ENCODE measurements at places on chromosomes 4 and X.

- no peak for DNase-seq
Measured at GRCh38 chr4:78667764-78668163, 108.4 kb upstream of the BMP2K start.

- DNase-seq = no peak
Measured at GRCh38 chrX:27995611-27996010, 14.4 kb upstream of the DCAF8L1 start.

DNA sequence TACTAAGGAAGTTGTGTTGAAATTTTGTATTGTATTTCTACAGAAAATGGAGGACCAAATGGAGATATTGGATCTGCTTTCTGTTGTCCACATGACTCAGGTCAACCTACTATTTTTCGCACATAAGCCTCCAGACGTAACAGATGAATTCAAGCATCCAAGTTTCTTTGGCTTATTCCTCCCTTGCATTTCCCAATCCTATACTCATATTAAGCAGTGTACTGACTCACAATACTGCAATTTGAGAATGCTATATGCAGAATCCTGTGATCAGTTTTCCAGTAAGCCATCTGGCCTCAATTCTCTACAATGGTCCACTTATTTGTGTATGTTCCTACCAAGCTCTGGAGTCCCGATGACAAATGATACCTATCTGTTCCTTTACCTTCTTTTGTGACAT, 75.7 kb downstream of the ASB9 start:
- no peak for DNase-seq

DNA sequence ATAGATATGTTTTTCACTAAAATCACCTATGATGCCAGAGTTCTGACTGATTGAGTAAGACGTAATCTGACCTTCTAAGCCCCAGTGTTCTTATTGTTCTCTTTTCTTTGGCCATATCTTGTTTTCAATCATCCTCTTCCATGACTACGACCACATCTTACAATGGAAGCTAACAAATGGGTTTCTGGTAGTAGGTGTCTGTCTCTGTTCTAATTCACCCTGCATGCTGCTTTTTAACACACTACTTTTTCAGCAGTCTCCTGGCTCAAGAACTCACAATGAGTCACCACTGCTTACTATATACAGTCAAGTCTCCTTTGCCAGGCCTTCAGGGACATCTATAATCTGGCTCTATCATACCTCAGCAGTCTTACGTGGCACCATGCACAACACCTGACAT, 146.1 kb downstream of the NEXMIF start:
- DNase-seq = no peak

DNA sequence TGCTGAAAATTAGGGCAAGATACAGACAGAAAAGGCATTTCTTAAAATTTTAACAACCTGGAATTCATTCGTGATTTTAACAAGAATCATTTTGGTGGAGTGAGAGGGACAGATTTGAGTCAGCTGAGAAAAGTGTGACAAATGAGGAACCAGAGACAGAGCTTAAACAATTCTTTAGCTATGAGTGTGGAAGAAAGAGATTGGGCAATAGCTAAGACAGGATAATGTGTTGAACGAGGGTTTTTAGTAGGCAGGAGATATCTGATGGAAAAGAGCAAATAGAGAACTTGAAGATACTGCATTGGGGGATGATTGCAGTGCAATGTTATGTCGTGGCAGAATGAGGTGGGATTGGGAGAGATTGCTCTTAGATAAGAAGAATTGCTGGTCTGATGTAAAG, 164.2 kb upstream of the SPRY1 start:
- no peak for DNase-seq

DNA sequence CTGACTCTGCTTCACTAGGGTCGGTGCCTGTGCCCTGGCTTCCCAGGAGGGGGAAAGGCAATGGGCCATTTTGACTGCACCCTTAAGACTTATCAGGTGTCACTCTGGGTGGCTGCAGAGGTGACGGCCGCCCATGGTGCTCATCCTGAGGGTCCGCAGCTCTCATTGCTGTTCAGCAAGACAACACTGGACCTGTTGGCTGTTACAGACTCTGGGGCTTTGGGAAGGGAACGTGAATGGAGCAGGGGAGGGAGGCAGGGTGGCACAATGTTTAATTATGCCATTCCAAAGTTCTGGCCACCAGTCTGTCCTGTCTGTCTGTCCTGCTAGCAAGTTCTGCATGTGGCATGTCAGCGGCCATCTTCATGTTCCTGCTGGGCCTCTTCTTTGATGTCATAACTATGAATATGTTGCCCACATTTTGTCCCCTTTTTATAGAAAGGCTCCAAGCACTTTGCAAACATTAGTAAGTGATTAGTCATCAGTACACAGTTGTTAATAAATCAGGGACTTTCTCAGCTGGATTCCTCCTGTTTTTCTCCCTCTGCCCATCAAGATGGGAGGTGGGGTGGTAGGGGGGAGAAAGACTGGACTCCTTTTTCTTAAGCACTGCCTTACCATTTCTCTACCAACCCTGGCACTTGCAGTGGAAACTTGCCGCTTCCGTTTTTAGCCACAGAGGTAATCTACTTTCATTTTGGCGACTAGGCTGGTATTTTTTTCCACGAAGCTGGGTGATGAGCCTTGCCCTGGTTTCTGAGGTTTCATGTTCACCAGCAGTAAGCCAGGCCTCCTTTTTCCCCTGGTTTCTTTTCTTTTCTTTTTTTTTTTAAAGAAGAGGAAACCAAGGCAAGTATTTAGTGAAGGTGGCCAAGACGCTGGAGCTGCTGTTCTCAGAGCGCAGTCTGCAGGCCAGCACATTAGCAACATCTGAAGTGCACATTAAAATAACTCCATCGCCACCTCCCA, 88.6 kb upstream of the TRIM2 start:
- DNase-seq = no peak

GRCh38 chr4:122827258-122827878, 737 bp downstream of the FGF2 start:
- peak; percentile 10 for DNase-seq

DNA sequence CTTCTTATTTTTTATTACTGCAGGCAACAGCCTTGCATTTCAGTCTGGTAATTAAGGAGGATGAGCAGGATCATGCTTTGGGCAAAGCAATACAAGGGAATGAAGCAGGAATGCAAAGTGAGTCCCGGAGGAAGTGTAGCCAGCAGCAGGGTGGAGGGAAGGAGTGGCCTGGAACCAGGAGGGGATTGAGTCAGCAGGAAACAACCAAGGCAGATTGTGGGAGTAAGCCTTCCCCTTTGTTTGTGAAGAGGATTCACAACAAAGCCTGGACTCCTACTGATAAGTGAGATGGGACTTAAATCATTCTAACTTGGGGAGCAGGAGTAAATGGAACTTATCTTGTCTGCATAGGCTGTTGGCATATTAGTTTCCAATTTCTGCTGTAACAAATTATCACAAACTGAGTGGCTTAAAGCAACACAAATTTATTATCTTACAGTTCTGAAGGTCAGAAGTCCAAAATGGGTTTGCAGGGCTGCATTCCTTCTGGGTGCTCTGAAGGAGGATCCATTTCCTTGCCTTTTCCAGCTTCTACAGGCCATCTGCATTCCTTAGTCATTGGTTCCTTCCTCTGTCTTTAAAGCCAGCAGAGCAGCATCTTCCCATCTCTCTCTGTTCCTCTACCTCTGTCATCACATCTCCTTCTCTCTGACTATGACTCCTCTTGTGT, 93.2 kb upstream of the AP1S2 start:
- DNase-seq = no peak

GRCh38 chr4:113826421-113826820, 64.9 kb upstream of the CAMK2D start:
- no peak for DNase-seq

All from amygdala (tissue), 56 donors.